ENCODE measurements at places on chromosomes 6 and 20.

DNA sequence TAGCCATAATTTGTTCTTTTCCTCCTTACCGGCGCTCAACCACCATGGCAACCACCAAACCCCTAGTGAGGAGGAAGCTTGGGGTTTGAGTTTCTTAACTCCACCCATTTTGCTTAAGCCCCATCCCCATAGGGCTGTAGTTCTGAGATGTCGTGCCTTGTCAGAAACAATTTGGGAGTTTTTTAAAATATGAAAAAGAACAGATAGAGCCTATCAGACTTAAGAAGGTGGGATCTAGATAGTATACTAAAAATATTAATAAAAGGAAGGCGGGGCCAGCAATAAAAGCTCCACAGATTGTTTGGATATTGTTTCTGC lies 5.6 kb downstream of the BRD2 start:
- no peak for DNase-seq

DNA sequence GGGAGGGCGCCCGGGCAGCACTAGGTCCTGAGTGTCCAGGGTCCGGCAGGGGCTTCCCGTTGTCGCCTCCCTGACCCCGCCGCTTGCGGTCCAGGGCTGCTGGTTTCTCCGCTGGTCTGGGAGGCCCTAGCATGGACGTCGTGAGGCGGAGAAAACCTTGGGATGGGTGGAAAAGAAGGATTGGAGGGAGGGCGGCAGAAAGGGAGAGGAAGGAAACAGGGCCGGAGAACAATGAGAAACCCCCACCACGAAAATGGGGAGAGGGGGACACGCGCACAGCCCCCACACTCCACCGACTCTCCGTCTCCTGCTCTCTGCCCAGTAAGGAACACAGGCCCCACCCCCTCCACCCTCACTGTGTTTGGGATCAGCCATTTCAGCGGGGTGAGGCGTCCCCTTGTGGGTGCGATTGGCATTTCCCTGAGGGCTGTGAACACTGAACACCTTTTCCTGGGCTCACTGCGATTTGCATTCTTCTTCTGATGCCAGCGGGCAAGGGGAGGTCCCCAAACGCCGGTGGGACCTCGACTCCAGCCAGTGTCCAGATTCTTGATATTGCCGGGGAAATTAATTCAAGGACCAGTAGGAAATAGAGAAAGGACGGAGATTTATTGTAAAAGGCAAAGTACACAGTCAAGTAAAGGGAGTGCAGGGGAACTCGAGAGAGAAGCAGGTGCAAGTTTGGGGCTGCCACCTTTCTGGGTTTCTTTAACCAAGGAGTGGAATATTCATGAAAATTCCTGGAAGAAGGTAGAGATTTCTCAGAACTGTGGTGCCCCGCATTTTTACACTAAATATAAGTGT lies 3.3 kb upstream of the RAET1G start:
- peak; percentile 58 for DNase-seq

DNA sequence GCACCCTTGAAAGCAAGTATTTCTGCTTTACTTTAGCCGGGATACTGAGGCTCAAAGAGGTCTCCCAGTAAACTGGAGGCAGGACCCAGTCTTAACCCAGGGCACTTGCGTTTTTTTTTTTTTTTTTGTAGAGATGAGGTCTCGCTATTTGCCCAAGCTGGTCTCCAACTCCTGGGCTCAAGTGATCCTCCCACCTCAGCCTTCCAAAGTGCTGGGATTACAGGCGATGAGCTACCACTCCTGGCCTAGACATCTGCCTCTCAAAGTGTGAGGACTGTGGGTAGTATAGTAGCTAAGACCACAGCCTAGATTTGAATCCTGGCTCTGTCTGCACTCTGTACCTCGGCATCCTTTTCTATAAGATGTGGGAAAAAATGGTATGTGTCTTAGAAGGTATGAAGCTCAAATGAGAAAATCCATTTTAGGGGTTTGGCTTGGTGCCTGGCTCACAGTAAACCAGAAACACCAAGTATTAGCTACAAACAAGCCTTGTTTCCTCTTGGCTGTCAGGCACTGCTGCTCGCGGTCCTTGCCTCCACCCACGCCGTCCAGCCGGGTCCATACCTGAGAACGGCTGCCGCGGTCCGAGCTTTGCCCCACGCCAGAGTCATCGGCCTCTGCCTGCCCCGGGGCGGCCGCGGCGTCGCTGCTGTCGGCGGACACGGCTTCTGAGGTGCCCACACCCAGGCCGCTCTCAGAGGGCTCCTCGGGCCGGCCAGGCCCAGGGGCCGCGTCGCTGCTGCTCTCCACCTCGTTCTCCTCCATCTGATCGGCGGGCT lies 1.2 kb downstream of the ZNF335 start:
- DNase-seq = no peak

DNA sequence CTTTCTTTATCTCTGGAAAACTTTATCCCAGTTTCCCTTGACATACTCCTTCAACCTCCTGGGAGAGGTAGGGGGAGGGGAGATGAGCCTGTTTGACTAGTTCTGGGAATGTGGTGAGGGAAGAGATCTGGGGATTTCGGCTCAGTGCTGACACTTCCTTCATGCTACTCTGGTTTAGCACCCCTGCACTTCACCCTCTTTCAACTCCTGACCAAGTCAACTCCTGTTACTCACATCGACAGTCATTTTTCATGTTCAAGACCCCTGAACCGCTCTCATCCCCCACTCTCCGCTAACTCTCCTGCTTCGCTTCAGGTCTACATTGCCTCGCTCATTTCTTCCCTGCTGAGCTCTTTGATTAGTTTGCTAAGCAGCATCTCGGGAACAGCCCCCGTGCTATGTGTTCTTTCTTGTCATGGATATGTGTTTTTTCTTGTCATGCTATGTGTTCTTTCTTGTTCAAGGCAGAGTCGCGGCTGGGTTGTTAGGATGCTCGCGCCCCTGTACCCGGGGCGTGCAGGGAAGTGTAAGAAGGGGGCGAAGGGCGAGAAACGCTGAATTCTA lies 16.6 kb upstream of the TRIM27 start:
- DNase-seq = no peak

DNA sequence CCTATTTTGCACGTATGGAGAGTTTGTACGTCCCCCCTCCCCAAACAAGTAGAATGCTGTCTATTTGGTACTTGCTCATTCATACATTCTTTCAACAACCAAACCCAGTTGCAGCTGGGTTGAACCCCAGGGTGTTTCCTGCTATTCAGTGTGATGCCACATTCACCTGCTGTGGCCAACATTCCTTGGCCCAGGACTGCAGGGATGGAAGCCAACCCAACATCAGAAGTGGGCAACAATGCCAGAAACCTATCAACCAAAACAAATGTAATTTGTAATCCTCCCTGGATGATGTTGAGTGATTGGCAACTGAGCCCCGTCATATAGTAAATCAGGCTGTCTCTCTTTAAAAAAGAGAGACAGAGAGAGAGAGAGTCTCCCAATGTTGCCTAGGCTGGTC lies 8.9 kb downstream of the NT5E start:
- DNase-seq = no peak

- DNase-seq = no peak
These were observed 3.2 kb upstream of the DEF6 start for GRCh38 chr6:35294308-35294945.

DNA sequence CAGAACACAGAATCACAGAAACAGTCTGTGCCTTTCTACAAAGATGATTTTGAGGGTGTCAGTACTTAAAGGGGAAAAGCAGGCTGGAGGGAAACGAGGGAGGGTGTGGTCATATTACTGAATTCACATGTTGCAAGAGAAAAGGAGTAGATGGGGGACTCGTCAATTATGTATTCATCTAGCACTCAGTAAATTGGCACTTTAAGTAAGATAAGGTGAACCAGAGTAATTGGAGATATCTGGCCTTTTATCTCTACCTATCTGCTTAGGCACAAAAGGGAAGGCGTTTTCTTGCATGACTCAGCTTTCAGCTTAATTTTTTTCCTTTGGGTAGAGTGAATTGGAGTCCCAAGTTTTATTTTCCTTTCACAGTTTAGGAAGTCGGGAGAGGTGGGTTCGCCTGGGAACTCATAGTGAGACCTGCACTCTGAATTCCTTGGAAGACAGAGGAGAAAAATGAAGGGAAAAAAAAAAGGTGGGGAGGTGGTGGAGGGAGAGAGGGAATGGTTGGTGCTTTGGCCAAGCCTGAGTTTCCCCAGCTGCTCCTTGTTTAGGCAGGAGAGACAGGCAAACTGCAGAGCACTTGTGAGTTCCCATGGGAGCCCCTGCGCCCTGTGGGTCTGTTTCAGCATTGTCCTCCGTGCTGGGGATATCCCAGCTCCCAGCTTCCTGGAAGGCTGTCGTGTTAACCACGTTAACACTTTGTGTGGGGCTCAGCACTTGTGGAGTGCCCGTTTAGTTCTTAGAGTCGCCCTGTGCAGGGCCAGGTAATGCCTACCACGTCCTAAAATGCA lies 19.7 kb upstream of the GTSF1L start:
- DNase-seq = no peak

DNA sequence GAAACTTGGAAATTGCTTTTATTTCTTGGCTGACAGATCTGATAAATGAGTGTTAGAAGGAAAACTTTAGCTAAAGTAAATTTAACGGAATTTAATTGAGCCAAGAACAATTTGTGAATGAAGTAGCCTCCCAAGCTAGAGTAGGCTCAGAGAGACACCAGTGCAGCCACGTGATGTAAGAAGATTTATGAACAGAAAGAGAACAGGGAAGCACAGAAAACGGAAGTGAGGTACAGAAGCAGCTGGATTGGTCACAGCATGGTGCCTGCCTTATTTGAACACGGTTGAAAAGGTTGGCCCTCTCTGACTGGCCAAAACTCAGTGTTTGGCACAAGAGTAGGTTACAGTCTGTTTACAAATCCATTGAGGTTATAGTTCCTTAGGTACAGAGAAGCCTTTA lies 29.5 kb upstream of the IFNGR1 start:
- no peak for DNase-seq

DNA sequence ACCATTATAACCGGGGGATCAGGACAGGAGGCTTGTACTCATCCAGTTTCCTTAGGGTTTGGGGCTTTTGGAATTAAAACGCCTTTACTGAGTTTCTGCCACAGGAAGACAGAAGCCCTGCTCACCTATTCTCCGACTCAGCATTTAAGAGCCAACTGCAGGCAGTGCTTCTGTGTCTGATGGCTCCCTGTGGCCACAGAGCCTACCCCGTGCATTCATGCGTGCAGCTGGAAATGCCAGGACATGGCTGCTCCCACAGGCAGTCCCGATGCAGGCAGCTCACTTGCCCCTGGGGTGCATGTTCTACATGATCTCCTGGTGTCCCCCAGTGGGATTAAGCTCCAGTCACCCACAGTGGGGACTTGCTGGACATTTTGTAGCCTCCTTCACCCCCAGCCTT lies 22.2 kb downstream of the ZNF831 start:
- no peak for DNase-seq

- no peak for DNase-seq
These were observed 2.0 kb downstream of the FYN start for GRCh38 chr6:111871207-111871606.

DNA sequence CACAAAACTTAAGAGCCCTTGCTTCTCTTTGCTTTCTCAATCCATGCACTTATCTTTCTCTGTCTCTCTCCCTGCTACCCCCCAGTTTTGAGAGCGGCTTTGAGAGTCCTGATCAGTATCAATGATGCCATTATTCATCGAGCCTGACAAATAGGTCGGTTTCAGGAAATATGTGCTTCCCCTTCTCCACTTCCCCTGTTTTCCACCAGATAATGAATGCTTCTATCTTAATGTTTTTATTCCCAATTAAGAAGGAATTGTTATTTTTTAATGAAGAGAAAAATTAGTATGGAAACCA lies 117.7 kb downstream of the KIF13A start:
- DNase-seq = no peak

DNA sequence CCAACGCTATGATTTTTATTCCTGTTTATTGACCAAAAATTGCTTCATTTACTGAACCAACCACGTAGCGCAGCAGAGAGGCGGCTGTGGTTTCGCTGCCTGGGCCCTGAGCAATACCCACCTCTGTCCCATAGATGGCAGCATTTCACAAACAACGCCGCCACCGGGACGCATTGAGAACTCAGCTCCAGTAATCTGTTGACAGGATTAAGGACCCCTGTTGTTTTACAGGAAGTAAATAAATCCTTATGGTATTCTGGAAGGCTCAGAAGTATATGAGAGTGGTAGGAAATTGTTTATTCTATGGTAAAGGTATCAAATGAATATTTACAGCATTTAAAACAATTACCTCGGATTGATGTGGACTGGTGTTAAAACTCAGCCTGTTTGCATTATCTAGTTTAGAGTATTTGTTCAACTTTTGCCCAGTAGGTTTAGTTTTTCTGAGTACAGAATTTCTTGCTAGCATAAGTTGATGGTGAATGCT lies 547.9 kb upstream of the SLC35B3 start:
- peak; percentile 31 for DNase-seq

GRCh38 chr6:131692031-131692430 lies 9.2 kb downstream of the OR2A4 start:
- DNase-seq = no peak
